ENCODE measurements at places on chromosomes 7 and 10. TPM values are rescaled to one million over a fixed set of nuclear protein-coding genes. Genes with fewer than 3 reads are reported as not detected.

- no peak overlapping the region for H3K4me3 ChIP-seq
- no peaks in the 10 kb centered on the region for H3K36me3 ChIP-seq
- H3K27me3 ChIP-seq = no peaks in the 10 kb centered on the region
Observed at GRCh38 chr10:65416094-65416493, 1509.7 kb upstream of the LRRTM3 start.

DNA sequence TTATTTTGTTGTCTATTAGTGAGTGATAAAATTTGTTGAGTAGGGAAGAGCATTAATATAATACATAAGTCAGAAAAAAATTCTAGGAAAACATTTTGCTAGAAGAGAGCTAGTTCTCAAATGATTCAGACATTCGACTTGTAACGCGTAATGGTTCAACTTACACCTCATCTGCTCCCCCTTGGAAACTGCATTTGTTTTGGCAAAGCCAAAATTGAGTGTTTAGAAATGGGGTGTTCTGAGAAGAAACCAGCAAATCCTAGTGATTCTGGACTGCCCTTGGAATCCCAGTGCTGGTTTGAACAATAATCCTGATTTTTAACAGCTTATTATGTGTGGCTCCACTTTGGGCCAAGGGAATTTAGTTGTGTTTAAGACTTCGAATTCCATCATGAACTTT is 475.7 kb downstream of the SUGCT start:
- H3K27me3 ChIP-seq = no peaks in the 10 kb centered on the region
- no peak overlapping the region for H3K27ac ChIP-seq
- no peak for DNase-seq
- no peak overlapping the region for H3K4me3 ChIP-seq
- no peaks in the 10 kb centered on the region for H3K36me3 ChIP-seq

- H3K4me3 ChIP-seq = no peak overlapping the region
- H3K27ac ChIP-seq = peak overlapping the region; percentile 22
- peaks cover 52% of the 10 kb centered on the region for H3K27me3 ChIP-seq
- no peak for DNase-seq
- no peaks in the 10 kb centered on the region for H3K4me1 ChIP-seq
Observed at GRCh38 chr7:106568680-106569499, 92.1 kb downstream of the CCDC71L start.

- no peak for DNase-seq
- no peaks in the 10 kb centered on the region for H3K36me3 ChIP-seq
Observed at GRCh38 chr10:17841050-17841449, 31.9 kb downstream of the MRC1 start.

The UCN3 gene
- not detected for total RNA-seq

The C10orf105 gene
- total RNA-seq = not detected

The ELN gene
- total RNA-seq = not detected

The SGCE gene
- total RNA-seq = 2.2 TPM
